ENCODE measurements at places on chromosomes 6 and 20.

DNA sequence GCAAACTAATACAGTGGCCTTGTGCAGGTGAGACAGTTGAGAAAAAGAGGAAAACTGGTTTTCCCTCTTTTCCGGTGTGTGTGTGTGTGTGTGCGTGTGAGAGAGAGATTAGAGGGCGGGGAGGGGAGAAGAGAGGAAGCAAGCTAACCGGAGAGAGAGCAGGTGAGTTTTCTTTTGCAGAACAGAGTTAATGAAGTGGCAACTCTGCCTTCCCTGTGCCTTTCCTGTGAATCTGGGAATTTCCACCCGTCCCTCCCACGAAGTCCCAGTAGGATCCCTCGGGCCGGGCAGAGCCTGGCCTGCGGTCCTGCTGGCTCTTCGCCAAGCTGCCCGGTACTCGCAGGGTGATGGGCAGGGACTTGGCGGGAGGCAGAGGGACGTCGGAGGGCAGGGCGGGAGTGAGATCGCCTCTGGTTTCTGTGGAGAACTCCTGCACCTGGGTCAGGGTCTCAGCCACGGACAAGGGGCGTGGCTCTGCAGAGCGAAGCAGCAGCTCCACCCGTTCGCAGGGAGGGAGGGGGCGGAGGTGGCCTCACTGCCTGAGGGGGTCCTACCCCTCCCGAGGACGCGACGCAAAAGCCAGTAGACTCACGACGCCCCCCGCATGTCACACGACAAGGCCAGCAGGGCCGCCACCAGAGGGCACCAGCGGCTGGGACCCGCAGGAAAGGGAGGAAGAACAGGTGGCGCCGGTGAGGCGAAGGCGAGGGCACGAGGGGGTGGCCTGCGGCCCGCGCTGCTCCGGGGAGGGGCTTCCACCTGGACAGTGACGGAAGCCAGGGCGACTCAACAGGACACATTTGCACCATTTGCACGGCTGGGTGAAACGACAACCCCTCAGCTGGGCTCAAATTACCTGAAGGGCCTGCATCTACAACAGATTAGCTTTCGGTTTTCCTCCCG, 51.2 kb upstream of the RNF182 start:
- DNase-seq = peak; percentile 84

GRCh38 chr6:122495612-122496011, 24.0 kb upstream of the SERINC1 start:
- no peak for DNase-seq

DNA sequence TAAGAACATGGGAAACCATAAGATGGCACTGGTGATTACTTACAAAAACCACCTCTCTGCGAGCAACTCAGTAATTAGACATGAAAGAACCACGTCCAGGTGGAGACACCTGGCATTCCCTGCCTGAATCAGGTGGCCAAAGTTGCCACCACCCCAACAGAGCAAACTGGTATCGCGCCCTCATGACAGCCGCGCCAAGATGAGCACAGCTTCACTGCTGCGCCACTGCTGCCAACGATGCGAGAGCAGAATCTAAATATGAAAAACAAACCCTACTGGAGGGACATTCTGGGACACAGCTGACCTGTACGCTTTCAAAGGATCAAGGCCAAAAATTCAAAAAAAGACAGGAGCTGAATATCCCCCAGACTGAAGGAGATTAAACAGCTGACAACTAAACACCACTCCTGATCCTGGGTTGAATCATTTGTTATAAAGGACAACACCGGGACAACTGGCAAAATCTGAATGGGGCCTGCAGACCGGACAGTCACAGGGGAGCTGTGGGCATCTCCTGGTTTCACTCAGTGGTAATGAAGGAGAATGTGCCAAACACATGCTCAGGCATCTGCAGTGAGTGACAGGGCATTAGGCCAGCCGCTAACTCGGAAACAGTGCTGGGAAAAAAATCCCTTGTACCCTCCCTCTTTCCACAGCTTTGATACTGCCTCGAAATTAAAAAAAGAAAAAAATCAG, 17.4 kb downstream of the CST7 start:
- DNase-seq = no peak

- peak; percentile 65 for DNase-seq
Observed at GRCh38 chr6:24205020-24205492, 79.0 kb downstream of the NRSN1 start.

DNA sequence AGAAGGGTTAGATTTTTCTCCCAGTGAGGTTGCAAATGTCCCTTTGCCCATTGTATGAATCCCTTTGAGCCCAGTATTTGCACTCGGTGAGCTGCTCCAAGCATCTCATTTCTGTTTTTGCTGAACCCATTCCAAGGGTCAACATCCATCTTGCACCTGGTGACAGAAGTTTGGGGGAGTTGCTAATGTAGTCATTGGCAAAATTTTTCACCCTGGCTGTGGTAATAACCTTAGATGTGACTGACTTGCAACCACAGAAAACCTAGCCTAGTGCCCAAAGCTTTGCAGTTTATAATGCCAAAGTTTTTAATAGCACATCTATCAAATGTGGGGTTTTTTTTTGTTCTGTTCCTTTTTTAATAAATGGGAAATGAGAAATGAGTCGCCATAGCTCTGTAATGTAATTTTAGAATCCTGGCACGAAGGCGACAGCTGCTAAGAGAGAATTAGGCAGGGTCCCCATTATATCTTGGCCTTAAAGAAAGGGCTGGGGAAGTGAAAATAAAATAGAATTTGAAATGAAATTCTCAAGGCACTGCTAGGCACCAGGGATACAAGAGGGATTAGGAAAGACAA, 682.8 kb downstream of the KIF16B start:
- DNase-seq = no peak

DNA sequence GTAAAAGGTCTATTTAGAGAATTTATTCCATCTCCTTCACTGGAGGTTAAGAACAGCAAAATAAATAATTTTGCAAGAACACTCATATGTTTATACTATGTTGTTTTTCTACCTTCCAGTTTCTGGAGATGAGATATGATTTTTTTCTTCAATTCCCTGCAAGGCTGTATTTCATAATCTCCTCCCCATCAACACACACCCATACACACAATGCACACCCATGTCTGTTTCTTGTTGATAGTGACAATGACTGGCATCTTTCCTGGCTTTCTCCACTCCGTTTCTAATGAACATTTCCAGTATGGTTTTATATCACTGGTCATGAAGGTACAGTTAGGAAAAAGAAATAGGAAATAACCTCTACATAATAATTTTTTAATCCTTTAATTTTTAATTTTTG, 202.1 kb downstream of the ARHGAP18 start:
- DNase-seq = no peak

- no peak for DNase-seq
Observed at GRCh38 chr6:160002882-160003281, 34.0 kb downstream of the IGF2R start.

GRCh38 chr6:136031982-136032381, 180.5 kb downstream of the PDE7B start:
- no peak for DNase-seq

DNA sequence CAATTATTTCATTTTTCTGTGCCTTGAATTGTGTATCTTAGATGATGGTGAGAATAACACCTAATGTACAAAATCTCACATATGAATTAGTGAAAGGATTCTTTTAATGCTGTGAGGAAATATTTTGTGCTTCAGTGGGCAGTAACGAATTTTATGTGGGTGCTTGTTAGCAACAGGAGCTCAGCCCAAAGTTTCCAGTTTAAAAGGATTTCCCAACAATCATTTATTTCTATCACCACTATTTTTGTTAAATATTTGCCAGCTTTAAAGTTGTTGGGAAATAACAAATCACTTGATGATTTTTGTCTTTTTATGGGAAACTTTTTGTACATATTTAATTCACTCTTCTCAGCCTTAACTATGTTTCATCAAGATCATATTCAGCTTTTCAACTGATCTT, 111.8 kb downstream of the QKI start:
- DNase-seq = no peak

- no peak for DNase-seq
Observed at GRCh38 chr6:43717822-43718221, 30.2 kb upstream of the MRPS18A start.

DNA sequence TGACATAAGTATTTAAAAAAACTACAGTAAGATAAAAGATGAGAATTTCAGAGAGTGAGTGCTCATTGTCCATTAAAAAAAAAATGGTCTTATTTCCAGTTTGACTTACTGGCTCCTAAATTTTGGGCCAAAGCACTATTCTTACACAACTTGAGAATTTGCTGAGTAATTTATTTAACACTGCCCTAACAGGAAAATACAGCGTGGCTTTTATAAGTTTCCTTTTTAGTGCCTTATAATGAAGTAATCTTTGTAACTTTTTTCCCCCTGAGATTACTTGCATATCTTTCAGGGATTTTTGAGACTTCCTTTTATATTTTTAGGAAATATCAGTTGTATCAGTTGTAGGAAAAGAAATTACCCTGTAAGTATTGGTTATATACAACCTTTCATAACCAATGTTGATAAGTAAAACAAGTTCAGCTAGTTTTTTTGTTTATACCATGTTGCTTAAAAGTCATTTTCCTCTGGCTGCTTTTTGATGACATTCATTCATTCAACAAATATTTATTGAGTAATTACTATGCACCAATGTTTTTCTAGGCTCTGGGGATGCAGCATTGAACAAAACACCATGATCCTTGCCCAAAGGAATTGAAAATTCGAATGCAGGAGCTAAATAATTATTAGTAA, 106.4 kb upstream of the SGK1 start:
- no peak for DNase-seq

DNA sequence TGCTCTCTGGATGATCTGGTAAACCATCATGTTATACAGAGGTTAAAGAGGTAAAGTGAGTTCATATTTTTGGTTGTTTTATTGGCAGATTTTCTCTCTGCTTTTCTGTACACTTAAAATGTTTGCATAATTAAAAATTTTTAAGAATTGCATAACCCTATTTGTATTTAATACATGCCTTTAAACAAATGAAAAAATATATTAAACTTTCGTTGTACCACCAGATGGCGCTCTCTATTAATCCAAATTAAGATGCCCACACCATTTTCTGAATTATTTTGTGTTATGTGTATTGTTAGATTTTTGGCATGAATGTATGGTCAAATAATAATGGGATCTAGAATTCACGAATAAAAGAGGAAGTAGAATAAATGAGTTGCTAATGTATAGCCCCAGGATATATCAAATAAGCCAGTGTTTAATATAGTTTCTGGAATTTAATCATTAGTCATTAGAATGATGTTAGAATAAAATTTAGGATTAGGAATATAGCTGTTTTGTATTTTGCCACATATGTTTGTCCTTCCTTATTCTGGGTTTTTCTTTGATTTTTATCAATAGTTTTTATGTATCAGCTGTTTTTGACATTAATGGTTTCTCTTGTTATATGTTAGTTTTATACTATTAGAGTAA, 38.9 kb downstream of the SMAP1 start:
- DNase-seq = peak; percentile 25

GRCh38 chr6:129940454-129941195, 77.8 kb upstream of the L3MBTL3 start:
- no peak for DNase-seq

- DNase-seq = peak; percentile 39
Observed at GRCh38 chr6:18506382-18507017, 119.3 kb downstream of the RNF144B start.

GRCh38 chr20:1477896-1478490, 11.3 kb upstream of the NSFL1C start:
- DNase-seq = no peak

- no peak for DNase-seq
Observed at GRCh38 chr20:54914995-54915394, 439.6 kb downstream of the DOK5 start.

DNA sequence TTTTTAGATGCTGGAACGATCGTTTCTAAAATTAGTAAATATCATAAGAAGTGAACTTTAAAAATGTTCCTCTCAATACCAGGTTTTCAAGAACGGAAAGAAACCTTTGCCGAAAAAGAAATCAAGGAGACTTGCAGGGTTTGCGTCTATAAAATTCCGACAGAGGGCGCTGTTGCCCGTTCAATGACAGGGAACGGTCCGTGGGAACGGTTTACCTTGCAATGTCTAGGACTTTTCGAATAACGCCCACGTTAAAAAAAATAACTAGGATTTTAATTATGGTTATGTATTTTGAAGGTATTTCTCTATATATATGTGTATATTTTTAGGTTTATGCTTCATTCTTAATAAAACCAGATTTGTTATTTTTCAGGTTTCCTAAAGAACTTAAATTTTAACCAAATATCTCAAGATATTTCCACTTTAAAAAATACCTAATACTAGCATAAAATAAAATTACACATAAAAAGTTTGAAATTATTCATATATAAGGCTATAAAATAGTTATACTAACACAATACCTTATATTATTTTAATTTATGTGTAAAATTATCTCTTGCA, 2.5 kb upstream of the TFAP2B start:
- peak; percentile 70 for DNase-seq

DNA sequence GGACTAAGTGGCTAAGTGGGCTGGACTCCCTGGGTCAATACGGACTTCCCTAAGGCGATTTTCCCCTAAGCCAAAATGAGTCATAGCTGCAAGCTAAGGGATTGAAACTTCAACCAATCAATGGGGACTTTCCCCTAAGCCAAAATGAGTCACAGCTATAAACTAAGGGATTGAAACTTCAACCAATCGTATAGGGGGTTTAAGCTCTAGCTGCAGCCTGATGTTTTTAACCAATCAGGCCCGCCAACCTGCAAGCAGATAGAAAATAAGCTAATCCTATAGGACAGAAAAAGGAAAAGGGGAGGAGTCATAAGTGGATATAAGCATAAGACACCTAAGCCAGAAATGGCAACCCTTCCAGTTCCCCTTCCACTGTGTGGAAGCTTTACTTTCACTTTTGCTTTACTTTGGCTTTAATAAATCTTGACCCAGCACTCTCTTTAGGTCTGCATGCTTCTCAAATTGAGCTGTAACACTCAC, 655.0 kb upstream of the HS3ST5 start:
- no peak for DNase-seq

- no peak for DNase-seq
Observed at GRCh38 chr6:15800841-15801617, 138.2 kb upstream of the DTNBP1 start.

GRCh38 chr6:106752641-106753040, 123.3 kb downstream of the QRSL1 start:
- no peak for DNase-seq

GRCh38 chr6:134467620-134468019, 149.7 kb upstream of the SGK1 start:
- DNase-seq = peak; percentile 28

- no peak for DNase-seq
Observed at GRCh38 chr6:45421709-45422502, 44.2 kb upstream of the SUPT3H start.

GRCh38 chr20:40776466-40777457, 87.7 kb upstream of the MAFB start:
- no peak for DNase-seq

DNA sequence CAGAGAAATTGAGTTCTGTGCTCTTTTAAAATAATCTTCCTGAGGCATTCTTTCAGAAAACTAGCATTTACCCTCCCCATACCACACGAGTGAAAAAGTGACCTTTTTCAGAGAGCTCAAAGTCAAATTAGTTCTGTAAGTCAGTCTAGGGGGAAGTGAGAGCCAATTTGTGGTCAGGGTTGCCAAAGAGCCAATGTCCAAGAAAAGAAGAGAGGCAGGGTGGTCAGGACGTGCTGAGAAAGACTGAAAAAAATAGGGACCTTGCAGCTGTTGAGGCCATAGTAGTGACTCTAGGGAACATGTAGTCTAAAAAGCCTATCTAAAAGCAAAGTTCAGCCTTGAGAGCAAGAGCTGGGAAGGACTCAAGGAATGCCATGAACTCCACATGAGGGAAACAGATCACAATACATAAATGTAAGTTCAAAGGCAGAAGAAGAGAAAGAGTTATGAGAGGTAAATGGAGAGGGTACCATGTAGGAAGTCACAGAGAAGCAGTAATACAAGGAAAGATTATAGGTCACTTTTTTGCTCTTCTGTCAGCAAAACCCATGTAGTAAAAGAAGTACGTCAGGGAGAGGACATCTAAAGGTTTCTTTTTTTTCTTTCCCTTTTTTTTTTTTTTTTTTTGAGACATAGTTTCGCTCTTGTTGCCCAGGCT, 565.1 kb upstream of the FLRT3 start:
- DNase-seq = no peak
